IPS-NIHi11 (cell line): ENCODE measurements at places on chromosomes 4 and X.

- DNase-seq, result no peak
These were observed 6.1 kb downstream of the SGCB start for GRCh38 chr4:52032005-52032404.

- no peak for DNase-seq
These were observed 2.9 kb downstream of the AR start for GRCh38 chrX:67546496-67547423.

DNA sequence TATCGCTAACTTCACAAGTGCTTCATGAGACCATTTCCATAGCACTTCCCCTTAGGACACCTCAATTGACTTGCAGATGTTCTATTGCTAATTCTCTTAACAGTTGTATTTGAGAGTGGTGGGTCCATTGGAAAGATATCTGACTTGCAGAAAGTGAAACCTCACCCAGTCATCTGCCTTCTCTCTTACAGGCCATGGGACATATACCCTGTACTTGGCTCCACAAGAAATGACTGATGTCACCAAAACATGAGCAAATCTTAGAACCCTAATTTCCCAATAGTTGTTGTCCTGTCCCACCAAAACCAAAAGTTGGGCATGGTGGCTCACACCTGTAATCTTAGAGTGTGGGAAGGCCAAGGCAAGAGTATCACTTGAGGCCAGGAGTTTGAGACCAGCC, 101.9 kb upstream of the MAML3 start:
- no peak for DNase-seq

GRCh38 chr4:137106287-137106686, 426.0 kb downstream of the PCDH18 start:
- DNase-seq, result no peak

DNA sequence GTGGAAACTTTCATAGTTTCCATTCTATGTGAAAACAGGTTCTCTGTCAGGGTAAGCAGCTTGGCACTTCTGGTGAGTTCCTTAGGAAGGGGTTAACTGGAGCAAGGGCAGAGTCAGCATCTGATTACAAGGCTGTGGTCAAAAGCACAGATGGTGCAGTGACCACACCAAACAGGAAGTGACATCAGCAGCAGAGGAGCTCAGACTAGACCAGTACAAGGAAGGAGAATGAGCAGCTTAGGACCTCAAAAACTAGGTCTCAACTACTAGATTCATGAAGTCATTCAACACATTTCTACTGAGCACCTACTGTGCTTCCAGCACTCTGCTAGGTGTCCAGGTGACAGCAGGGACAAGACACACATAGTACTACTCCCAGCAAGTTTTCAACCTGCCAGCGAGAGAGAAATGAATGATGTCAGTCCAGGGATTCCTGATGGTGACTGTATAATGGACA, 130.2 kb downstream of the AMELX start:
- no peak for DNase-seq
